ENCODE measurements at places on chromosomes 4 and X.
A peak's percentile ranks its signal among the peaks of the same experiment; 100 is the strongest.

DNA sequence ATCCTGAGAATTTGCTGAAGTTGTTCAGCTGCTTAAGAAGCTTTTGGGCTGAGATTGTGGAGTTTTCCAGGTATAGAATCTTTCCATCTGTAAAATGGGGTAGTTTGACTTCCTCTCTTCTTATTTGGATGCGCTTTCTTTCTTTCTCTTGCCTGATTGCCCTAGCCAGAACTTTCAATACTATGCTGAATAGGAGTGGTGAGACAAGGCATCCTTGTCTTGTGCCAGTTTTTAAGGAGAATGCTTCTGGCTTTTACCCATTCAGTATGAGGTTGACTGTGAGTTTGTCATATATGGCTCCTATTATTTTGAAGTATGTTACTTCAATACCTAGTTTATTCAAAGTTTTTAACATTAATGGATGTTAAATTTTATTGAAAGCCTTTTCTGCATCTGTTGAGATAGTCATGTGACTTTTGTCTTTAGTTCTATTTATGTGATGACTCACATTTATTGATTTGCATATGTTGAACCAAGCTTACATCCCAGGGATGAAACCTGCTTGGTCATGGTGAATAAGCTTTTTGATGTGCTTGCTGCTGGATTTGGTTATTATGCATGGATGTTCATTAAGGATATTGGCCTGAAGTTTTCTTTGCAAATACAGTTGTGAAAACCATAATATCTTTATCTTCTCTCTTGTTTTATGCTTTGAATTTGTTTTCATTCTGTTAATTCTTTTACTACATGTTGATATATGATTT, 573.8 kb upstream of the NDST4 start:
- DNase-seq: no peak

DNA sequence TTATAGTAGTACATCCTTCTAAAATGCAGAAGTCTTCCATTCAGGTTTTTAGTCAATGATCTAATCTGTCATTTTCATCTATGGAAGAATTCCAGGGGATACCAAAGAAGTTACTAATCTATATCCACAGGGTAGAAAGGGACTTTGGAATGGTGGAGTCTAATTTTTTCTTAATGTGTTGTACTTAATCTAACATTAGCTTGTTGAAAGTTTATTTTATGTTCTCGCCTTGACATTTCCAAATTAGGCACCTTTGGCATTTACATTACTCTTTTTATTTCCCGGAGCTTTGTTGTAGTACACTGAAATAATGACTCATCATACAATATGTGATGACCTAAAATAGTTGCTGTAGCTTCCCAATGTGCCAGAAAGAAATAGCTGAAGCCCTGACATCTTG, 91.5 kb downstream of the HTR2C start:
- no peak for DNase-seq

DNA sequence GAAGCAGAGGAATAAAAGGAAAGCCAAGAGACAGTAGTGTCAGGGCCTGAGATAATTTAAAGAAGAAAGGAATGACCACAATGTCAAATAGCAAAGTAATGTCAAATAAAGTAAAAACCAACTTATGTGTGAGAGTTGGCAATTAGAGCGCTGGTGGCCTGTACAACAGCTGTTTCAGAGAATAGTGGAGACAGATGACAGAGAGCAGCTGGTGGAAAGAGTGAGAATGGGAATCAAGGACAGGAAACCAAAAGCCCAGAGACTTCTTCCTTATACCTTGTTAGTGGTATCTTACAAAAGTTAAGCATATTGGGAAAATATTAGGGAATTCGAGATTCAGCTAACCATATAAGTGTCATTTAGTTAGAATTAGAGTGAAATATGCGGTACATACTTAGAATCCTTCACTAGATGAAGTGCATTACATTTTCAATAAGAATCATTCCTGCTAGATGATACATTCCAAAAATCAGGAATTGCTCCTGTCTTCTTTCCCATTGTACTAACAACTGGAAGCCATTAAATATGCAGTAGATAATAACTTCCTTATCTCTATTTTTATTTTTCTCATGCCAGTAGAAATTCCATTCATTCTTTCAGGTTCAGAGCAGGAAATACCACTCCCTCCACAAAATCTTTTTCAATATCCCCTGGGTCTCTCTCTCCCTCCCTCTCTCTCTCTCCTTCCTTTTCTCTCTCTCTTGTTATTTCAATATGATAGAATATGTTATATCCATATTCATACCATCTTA, 525.4 kb downstream of the CENPC start:
- no peak for DNase-seq

- DNase-seq: no peak
Measured at GRCh38 chr4:139245590-139245989, 34.4 kb downstream of the MGARP start.

- DNase-seq: peak; percentile 54
Measured at GRCh38 chrX:56978172-56978571, 17.2 kb downstream of the SPIN3 start.

- DNase-seq: no peak
Measured at GRCh38 chr4:38563707-38564495, 100.1 kb upstream of the KLF3 start.

- DNase-seq: no peak
Measured at GRCh38 chrX:51894697-51895336, 1.4 kb downstream of the MAGED1 start.

DNA sequence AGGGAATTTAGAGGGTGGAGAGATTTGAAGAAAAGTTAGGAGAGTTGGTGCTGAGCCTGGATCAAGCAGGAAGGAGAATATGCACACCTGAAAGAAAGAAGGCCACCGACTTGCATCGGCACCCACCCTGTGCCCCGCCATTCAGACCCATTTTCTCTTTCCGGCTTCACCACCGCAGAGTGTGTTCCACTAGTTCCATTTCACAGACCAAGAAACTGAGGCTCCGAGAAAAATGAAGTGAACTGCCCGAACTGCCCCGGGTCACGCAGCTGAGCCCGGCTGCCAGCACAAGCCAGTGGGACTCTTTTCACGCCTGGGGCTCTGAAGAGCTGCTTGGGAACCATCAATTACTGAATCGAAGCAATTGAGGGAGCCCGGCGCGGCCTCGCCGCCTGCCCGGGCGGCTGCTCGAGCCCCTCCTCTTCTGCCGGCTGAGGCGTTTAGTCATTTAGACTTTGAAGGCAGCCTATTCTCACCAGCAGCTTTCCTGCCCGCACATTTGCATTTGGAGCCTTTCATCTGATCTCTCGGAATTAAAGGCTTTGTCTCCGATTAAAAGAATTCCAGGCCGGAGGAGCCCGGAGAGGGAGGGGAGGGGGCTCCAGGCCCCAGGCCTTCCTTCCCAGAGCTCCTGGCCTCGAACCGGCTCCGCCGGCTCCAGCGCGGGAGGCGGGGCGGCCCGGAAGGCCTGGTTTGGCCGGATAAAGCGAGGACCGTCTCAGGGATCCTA, 140.2 kb upstream of the PJA1 start:
- no peak for DNase-seq

DNA sequence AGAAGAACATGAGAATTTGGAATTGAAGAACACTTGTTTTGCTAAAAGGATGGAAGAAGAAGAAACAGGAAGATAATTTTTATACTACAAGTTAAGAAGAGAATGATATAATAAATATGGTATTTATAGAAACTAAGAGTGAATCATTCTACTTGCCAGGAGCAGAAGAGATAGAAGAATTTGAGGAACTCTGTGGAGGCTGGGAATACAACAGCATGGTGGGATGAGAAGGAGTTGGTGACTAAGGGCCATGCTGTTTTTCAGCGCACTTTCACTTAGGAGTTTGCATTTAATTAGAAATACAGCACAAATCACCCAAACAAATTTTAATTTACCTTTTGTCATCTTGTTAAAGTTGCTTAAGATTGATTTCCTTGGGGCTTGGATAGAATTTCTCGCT, 20.5 kb downstream of the HADH start:
- DNase-seq: no peak

Data from NB4 (cell line).